ENCODE measurements at places on chromosomes 7 and 10.

GRCh38 chr10:111766464-111766863 is 417.1 kb downstream of the GPAM start:
- no peak for DNase-seq

DNA sequence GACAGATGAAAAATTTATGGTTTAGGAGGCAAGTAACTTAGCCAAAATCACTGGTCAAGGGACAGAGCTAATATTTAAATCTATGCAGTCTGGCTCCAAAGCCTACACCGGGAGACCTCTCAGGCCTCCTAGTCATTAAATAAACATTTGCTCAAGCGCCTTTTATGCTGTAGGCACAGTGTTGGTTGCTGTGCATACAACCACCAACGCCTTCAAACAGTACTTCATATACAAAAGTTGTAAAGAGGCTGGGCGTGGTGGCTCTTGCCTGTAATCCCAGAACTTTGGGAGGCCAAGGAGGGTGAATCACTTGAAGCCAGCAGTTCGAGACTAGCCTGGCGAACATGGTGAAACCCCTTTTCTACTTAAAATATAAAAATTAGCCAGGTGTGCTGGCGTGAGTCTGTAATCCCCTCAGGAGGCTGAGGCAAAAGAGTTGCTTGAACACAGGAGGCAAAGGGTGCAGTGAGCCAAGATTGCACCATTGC is 159.8 kb downstream of the MAGI2 start:
- no peak for DNase-seq

DNA sequence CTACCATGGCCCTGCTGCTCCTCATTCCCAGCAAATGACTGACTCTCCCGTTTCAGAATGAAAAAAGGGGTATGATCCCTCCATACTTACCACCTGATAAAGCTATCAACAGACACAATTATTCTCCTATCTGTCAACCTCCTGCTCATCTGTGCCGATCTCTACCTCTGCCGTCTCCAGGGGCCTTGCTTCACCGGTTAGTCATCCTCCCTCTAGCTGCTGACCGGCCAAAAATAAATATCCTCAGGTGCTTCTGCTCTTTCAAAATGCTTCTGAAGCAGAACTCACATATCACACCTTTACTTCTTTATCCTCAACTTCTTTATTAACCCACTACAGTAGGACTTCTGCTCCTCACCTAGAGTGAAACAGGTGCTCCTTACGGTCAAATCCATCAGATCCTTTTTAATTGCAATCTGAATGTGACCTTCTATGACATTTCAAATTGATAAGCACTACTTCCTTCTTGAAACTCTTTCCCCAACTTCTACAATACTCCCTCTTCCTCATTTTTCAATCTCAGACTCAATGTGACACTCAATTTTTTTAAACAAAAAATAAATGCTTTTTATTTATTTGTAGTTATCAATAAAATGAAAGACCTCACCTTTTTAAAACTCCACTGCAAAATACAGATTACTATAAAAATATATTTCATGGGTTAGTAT is 63.2 kb downstream of the LMBR1 start:
- no peak for DNase-seq

GRCh38 chr7:389911-390601 is 100.1 kb downstream of the FOXL3 start:
- DNase-seq, result no peak

DNA sequence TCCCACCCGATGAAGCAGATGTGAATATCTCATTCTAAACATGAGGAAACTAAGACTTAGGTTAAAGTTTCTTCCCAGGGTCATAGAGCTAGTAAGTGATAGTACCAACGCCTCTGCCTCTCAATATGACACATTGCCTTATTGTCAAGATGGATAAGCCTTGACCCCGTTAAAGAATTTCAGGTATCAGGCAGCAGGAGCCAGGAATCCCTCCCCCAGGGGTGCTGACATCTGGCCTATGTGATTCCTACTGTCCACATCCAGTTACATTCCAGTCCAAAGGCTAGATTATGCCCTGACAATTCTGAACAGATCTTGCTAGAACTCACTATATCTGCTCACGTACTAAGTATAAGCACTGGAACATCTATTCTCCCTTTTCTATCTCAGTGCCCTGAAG is 58.0 kb upstream of the ASAH2 start:
- no peak for DNase-seq

- DNase-seq, result peak; percentile 59
These were observed 1.0 kb upstream of the FAM20C start for GRCh38 chr7:191105-191980.

DNA sequence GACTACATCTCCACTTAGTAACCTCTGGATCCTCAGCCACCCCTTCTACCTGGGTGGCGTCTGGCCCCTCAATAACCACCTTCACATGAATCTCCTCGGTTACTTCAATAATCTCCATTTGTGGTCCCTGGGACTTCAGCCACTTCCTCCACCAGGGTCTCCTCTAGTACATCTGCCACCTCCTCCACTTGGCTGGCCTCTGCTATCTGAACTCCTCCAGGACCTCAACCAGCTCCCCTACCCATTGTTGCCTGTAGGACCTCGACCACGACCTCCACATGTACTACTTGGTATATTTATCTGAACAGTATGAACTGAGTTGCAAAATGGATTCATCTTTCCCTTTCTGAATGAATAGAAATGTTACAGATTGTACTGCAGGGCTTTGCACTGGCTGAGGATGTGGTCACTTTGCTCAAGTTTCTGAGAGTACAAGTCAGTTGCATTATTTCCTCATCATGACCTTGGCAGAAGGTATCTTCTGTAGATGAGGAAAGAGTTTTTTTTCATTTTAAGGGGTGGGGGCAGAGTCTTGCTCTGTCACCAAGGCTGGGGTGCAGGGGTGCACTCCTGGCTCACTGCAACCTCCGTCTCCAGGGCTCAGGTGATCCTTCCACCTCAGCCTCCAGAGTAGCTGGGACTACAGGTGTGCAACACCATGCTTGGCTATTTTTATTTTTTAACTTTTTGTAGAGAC is 36.0 kb downstream of the MAT1A start:
- DNase-seq, result no peak
